DMS79 treated with DMSO at 0.1 percent for 48 hours (cell line): ENCODE measurements at places on chromosomes 3 and 15.

- no peak for DNase-seq
Observed at GRCh38 chr3:14206548-14207177, 28.0 kb downstream of the LSM3 start.

GRCh38 chr3:98532275-98532637 is 478 bp downstream of the GPR15 start:
- no peak for DNase-seq

DNA sequence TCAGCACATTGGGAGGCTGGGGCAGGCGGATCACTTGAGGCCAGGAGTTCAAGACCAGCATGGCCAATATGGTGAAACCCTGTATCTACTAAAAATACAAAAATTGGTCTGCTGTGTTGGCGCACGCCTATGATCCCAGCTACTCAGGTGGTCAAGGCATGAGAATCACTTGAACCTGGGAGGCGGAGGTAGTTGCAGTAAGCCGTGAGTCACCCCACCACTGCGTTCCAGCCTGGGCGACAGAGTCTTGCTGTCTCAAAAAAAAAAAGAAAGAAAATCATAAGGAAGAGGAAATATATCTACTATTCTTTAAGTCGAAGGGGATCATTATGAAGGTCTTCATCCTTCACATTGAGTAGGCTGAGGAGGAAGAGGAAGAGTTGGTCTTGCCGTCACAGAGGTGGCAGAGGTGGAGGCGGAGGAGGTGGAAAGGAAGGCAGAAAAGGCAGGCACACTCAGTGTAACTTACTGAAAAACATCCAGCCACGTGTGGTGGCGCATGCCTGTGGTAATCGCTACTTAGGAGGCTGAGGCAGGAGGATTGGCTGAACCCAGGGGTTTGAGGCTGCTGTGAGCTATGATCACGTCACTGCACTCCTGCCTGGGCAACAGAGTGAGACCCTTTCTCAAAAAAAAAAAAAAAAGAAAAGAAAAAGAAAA is 14.2 kb downstream of the CSK start:
- no peak for DNase-seq

DNA sequence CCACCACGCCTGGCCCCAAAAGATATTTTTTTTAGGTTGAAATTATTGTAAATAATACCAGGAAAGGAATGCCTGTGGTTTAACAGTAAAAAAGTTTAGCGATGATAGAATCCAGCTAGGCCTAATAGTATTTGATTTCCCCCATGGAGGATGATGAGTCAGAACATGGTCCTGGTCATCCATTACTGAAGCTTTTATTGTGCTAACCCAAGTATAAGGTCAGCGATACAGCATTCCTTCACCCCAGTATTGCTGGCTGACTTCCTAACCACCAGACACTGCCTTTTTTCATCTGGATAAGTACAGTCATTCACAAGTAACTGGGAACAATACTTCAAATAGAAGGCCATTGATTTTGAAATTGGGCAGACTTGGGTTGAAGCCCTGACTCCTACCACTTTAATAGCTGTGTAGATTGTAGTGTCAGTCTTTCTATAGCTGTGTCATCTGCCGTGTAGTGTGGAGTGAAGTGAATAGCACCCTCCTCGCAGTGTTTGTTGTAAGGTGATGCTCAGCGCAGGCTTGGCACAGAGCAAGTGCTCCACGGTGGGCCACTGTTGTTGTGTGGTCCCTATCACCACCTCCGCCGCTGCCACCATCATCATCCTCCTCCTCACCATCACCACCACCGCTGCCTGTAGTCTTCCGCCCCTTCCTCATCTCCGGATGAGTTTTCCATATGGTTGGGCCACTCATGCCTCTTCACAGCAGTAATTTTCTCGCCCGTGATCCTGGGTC is 436.0 kb upstream of the TPM1 start:
- DNase-seq, result no peak

DNA sequence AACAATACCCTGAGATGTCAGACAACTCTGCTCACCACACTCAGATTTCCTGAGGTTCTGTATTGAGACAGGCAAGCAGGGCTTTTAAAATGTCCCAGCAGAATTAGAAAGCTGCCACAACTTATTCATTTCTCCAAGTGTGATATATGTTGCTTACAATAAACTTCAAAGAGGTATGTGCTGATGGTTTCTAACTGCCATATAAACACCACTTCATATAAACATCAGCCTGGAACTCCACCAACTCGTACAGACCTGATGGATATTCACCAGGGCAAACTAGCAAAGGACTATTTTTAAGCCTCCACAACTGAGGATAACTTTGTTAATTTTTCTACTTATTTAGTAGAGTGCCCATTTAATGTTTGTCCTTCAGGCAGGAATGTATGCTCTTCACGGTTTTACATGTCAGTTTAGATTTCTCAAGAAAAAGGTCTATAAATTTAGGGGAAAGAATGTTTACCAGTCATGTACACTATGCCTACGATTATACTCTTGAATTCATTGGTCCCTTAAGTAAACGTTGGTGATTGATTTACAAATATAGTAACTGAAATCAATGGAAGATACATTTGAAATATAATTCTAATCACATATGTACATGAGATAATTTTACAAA is 109.6 kb upstream of the ABI3BP start:
- DNase-seq, result no peak

DNA sequence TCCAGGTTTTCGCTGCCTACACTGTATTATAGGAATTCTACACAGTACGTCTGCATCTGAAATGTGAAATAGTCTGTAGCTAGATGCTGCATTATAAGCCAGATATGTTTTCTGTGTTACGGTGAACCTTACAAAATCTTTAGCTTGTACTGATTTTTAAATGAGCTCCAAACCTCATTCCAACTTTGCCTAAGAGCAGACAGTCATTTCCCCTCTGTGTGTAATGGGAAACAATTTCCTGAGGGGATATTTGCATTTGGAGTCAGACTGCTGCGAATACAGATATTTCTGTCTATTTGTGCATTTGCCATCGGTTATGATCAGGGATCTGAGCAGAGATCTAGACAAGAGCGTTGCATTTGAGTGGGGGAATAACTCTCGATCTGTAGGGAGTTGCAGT is 37.5 kb downstream of the ARNT2 start:
- DNase-seq, result no peak

DNA sequence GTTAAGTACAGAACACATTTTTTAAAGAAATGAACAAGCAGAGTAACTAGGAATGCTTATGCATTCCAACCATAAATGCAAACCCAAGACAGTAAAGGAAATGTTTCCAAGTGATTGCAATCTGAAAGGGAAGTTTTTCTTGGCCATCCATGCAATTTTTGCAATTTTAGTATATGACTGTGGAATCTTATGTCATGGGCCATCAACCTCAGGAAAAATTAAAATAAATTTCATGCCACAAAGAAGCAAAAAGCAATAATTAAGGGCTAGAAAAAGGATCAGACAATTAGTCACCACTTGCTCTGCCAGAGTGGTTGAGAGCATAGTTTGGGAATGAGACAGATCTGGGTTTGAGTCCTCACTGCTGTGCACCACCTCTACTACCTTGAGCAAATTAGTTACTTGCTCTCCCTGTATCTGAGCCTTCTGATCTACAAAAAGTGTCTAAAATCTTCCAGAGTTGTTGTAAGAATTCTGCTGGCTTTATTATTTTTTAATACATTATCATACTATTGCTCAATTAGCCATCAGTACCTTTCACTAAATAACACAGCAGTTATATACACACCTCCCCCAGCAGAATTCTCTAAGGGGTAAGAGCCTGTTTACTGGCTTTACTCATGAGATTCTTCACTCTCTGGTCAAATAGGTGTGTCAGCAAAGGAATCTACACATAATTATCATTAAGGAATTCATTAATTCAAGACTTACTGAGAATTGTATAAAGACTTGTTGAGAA is 49.7 kb upstream of the FBN1 start:
- no peak for DNase-seq

DNA sequence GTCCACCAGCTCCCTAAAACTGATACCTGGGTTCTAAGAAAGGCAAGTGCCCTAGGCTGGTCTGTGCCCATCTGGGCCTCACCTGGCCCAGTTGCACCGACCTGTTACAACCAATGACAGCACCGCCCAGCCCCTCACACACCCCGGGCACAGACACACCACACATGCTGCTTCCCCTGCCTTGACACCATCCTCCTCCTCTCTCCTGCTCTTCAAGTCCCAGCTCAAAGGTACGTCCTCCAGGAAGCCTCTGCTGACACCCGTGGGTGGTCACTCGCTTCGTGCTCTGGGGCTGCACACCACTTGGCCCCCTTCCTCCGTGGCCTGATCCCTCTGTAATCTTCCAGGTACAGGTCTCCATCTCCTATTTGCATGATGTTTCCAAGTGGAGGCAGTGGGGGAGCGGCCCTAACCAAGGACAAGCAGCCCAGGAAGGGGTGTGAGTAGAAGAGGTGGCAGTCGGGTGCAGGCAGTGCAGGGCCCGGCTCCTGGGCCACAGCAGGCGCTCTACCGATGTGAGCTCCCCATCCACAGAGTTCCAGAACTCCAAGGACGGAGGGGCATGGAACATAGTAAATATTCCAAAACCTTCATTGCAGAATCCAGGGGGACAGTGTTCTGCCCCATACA is 144.6 kb downstream of the NUP210 start:
- DNase-seq, result no peak

- peak; percentile 73 for DNase-seq
Observed at GRCh38 chr15:81859737-81860516, 185.9 kb downstream of the MEX3B start.

- DNase-seq, result no peak
Observed at GRCh38 chr3:16101295-16102186, 72.9 kb upstream of the GALNT15 start.

- DNase-seq, result no peak
Observed at GRCh38 chr3:96991800-96992365, 177.5 kb downstream of the EPHA6 start.

GRCh38 chr3:164375538-164375937 is 702.8 kb downstream of the SI start:
- DNase-seq, result no peak

DNA sequence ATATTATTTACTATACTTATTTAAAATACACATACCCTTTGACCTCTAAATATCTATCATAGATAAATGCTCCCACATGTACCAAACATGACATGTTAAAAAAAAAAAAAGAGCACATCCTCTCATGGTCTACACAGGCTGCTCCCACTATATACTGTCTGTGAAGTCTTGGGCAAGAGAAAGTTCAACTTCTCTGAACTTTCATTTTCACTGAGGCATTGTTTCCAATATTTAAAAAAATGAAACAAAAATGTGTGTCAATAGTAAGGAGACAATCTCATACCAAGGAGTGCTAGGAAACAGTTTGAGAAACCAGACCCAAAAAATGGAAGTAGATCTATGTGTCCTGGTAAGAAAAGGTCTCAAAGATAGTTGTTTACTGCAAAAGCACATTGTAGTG is 29.3 kb downstream of the SLC4A7 start:
- DNase-seq, result no peak

DNA sequence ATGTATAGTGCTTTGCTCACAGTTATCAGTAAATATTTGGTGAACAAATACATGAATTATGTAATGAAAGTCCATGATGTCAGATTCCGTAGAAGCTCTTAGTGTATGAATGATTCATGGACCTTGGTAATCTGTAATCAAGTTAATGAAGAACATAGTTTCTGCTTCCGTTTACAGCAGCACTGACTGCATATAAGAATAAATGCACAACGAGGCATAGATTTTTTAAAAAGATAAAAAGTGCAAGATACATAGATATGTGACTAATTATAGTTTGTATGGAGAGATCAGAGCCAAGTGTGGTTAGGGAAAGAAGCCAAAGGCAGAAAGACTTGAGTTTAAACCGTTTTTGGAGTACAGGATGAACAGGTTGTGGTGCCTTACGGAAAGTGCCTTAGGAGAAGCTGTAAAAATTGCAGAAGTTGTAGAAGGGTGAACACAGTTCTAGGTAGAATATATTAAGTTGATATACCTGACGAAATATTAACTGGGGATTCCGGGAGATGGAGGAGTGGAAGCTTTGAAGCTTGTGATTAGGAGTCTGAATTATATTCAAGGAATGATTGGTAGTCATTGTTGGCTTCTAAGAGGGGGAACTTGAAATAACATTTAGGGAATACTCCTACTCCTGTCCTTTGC is 293.1 kb downstream of the NLGN1 start:
- no peak for DNase-seq

- no peak for DNase-seq
Observed at GRCh38 chr3:43001094-43001553, 22.0 kb downstream of the GASK1A start.

GRCh38 chr15:38843736-38844590 is 279.3 kb upstream of the RASGRP1 start:
- DNase-seq, result no peak

GRCh38 chr15:91624353-91624968 is 229.0 kb upstream of the SLCO3A1 start:
- no peak for DNase-seq

GRCh38 chr3:187063286-187064121 is 75.8 kb downstream of the RPL39L start:
- no peak for DNase-seq

DNA sequence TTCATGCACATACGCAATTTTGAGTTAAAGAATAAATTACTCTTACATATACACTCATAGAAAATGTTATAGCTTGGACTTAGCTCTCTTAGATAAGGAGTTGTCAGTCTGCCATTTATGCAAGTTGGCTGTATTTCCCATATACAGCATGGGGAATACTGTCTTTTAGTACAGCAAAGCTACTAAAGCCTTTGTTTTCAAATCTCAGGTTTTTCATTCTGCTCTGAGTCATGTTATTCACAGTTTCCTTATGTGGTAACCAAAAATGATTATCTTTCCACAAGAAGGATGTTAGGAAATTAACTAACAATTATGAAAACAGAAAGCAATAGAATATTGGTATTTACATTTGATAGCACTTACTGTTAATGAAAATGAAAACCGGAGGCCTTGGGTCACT is 4.3 kb upstream of the TIPARP start:
- no peak for DNase-seq

DNA sequence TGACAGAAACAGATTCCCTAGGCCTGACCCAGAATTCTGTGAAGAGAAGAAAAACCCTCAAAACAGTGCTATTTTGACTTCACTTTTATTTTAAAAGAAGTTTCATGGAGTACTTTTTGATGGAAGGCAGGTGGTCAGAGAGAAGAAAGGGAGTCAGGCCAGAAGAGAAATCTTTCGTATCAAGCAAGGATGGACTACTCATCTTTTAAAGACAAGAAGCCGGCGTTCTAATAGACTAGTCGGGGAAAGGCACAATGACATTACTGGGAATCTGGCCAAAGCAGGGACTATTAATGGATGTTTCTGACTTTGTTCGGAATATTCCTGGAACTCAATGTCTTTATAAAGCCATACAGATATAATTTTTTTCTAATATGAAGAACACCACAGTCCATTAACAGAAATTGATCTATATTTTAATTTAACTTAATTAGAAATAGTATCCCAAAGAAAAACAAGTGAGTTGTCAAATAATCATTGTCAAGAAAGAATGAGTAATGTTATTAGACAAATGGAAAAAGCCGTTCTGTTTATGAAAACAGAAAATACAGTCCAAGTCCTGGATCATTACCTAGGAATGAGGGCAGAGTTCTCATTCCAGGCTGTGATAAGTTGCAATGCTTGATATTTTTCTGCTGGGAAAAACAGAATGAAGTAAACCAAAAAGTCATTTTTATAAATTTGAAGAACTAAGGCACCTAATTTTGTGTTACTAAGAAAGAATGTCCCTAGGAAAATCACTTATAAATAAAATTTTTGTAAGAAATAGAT is 23.7 kb upstream of the PCOLCE2 start:
- no peak for DNase-seq
